Amniotic stem cell (primary cell): ENCODE measurements at places on chromosomes 7 and 10.

DNA sequence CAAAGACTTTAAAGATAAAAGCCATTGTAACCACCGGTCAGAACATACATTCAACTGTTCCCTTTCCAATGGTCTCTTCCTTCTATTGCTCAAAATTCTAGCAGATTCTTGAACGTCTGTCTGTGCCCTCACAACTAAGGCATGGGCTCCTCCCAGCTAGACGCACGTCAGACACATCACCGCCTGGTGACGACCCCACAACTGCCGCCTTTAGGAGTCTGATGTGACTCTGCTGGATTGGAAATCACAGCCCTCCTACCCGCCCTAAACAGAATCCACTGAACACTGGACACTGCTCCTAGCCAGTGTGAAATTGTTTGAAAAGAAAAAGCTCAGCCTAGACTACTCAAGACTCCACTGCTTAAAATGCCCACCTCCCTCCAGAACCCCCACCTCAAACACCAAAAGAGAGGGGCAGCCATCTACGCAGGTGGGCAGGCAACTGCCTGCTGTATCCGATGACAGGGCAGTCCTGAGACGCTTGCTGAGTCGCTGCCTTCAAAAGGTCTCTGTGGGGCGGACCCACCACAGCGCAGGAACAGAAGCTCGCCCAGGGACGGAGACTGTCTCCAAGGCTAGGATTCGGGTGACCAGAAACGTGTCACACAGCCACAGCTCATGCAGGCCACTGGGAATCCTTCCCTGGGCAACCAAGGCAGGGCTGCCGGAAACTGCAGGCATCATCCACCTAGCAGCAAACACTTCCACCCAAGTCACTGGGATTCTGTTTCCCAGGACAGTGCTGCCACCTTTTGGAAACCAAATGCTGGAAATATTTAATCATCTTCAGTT lies 34.7 kb downstream of the GSDME start:
- DNase-seq, result no peak

- no peak for DNase-seq
Observed at GRCh38 chr10:88874281-88874680, 5.8 kb upstream of the STAMBPL1 start.

DNA sequence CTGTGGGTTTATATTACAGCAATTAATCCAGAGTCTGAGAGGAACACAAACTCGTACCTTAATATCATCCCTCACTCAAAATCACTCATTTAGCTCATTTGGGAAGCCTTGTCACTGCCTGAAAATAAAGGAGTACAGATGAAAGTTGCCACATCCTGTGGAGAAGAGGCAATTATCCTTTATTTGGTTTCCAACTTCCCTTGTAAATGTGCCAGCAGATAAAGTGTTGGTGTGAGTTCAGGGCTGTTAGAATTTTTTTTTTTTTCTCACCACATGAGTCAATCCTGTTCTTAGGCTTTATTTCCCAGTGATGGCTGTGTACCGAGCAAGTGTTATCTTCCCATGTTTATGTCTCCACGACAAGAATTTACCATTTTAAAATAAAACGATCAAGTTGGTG lies 99.0 kb upstream of the SMIM30 start:
- DNase-seq, result no peak

- no peak for DNase-seq
Observed at GRCh38 chr10:60714233-60714632, 64.0 kb upstream of the CDK1 start.

- no peak for DNase-seq
Observed at GRCh38 chr10:121696854-121697253, 98.6 kb upstream of the FGFR2 start.

DNA sequence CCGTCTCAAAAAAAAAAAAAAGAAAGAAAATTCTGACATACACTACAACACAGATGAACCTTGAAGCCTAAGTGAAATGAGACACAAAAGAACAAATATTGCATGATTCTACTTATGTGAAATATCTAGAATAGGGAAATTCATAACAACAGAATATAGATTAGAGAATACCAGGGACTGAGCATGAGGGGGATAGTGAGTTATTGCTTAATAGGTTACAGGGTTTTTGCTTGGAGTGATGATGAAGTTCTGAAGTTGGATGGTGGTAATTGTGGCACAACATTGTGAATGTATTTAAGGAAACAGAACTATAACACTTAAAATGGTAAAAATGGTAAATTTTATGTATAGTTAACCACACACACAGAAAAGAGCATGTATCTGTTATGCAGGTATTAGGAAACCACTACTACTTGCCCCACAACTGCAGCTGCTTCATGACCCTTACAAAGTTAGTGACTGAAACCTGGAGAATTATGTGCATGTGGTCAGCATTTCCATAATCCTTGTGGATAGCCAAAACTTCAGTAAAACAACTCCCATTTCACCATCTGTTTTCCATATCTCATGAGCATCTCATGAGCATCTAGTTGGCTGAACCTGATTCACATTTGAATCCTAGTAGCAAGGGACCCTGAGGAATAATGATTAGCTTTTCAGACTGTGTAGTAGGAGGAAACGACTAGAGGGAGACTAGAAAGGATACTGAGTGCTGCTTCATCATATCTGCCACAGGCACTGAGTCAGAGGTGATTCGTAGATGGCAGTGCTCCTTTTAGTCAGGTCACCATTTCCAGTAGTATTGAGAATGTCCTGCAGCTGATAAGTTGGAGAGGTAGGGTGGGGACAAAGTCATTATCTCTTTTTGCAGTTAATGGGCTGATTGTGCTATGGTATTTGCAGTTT lies 26.3 kb downstream of the SAMD8 start:
- DNase-seq, result no peak

- DNase-seq, result no peak
Observed at GRCh38 chr7:115593111-115593510, 437.5 kb downstream of the TFEC start.

GRCh38 chr10:100544950-100545349 lies 9.2 kb downstream of the HIF1AN start:
- DNase-seq, result no peak
